ENCODE measurements at places on chromosomes 3 and 15. TPM values are rescaled to one million over a fixed set of nuclear protein-coding genes. Genes with fewer than 3 reads are reported as not detected.
A peak's percentile ranks its signal among the peaks of the same experiment; 100 is the strongest.

The EDEM1 gene
- total RNA-seq = 60.7 TPM

The CCR1 gene
- 0.95 TPM for total RNA-seq

The SCAMP5 gene
- total RNA-seq = 5.0 TPM

The PLSCR4 gene
- total RNA-seq = 25.7 TPM

The PRTG gene
- not detected for total RNA-seq

The PCSK6 gene
- total RNA-seq = 98.2 TPM

The CLRN1 gene
- total RNA-seq = not detected

The TMEM266 gene
- total RNA-seq = not detected

DNA sequence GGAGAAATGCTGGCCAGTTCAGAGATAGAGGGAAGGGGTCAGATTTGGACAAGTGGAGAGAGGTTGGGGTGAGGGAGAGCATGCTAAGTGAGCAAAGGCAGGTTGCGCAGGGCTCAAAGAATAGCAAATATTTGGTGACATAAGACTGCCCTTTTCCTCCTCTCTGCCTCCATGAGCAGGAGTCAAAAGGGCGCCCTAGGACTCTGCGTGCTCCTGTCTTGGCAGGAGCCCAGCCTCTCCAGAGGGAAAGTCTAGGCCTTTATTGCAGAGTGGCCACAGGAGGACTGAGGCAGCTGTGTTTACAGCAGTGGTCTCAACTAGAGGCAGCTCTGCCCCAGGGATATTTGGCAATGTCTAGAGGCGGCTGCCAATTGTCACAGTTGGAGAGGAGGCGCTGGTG is 165.6 kb downstream of the FAM43A start:
- no peak for DNase-seq

- no peak for DNase-seq
Measured at GRCh38 chr3:90132197-90132596, 1024.8 kb downstream of the EPHA3 start.

GRCh38 chr15:67079361-67079760 is 14.0 kb downstream of the SMAD3 start:
- no peak for DNase-seq

DNA sequence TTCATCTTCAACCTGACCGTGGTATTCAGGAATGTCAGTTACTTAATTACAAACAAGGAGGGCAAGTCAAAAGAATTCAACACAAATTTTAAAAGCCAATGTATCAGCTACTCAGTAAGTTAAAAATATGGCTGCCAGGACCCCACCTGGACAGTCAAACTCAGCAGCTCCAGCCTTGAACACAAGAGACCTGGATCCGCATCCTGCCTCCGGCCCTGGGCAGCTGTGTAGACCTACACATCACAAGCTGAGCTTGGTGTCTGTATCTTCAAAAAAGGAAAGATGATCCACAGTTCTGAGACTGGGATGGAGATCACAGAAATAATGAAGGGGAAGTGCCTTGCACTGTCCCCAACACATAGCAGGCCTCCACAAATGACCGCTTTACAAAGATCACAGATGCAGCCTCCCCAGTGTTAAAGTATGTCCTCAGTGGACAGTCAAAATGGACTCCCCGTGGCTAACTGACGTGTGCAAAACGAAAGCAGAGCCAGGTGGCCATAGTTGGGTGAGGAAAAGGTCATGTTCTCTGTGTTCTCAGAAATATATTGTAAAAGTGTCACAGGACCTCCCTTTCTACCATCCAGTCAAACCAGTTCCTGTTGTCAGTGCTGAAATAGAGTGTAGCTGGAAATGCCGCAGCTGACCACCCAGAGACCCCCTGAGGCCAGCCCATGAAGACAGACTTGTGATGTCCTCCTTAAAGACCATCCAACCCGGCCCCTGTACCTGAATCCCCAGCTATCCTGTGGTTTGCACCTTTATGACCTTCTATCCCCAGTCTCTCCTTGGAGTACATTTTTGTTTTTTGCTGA is 168.5 kb upstream of the NSMCE3 start:
- no peak for DNase-seq

DNA sequence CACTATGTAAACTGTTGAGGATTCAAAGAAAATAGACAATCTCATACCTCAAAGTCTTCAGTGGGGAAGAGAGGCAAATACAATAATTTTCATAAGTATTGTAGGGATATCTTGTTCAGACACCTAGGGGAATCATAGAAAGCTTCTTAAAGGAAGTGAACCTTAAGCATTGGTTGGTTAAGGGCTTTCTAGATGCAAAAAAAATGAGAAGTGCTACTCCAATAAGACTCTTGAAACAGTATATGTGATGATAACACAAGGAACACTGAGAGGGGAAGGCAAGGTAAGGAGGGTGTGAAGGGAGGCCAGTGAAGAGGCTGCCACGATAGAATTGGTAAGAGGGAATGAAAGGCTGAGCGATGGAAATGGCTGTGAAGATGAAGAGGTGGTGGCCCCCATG is 104.1 kb downstream of the TPRG1 start:
- no peak for DNase-seq

DNA sequence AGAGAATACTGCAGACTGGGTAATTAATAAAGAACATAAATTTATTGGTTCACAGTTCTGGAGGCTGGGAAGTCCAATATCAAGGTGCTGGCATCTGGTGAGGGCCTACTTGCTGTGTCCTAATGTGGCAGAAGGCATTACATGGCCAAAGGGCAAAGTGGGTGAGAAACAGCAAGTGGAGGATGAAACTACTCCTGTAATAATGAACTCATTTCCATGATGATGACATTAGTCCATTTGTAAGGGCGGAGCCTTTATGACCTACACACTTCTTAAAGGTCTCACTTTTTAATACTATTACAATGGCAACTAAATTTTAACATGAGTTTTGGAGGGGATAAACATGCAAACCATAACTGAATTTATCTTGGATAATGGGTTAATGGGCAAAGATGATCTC is 139.6 kb upstream of the SGO1 start:
- no peak for DNase-seq

- peak; percentile 61 for DNase-seq
Measured at GRCh38 chr15:77031376-77032050, 36.6 kb downstream of the PSTPIP1 start.

DNA sequence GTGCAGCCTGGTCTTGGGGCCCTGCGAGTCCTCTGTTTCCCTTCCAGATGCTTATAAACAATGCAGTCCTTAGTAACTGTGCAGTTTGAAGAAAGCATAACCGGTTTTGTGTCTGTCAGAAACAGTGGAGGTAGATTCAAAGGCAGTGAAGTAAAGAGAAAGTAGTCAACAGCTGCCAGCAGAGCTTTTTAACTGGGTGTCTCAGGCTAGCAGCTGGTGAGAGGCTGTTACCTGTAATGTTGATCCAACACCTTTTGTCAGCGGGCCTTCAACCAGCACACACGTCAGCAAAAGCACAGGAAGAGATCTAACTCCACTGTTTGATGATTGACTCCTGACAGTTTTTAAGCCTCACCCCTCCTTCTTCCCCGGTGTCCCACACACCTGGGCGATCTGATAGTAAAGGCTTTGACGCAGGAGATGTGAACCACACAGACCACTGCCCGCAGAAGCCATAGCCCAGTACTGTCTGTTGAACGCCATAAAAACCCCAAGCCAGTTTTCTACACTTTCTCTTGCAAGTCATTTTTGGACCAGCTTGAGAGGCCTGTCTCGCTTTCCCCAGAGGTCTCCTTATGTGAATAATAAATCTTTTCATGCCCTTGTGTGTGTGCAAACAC is 178.0 kb downstream of the FMN1 start:
- no peak for DNase-seq

DNA sequence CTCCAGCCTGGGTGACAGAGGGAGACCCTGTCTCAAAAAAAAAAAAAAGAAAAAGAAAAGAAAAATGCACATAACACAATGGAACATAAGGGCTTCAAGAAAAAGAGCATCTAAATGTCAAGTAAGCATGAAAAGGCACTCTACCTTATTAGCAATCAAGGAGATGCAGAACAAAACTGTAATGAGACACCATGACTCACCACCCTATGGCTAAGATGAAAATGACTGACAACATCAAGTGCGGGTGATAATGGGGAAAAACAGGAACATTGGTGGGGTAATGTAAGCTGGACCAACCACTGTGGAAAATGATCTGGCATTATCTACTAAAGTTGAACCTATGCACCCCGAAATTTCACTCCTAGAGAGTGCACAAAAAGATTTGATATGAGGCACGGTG is 19.6 kb upstream of the NSMCE3 start:
- DNase-seq = no peak

DNA sequence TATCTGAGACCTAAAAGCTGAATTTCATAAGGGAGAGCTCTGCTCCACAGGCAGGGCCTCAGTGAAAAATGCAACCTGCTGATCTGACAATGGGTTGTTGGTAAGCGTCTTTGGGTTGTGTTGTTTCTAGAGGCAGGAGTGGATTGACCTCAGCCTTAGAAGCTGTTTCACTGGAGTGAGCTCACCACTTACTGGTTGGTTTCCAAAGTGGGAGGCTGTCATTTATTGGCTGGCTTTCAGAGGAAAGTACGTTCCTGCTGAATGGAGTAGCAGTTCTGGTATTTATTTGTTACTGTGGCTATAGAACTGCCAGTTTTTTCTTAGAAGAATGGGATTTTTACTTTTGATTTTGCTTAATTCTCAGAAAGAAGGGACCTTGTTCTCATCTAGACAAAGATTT is 29.3 kb upstream of the COL6A5 start:
- no peak for DNase-seq

DNA sequence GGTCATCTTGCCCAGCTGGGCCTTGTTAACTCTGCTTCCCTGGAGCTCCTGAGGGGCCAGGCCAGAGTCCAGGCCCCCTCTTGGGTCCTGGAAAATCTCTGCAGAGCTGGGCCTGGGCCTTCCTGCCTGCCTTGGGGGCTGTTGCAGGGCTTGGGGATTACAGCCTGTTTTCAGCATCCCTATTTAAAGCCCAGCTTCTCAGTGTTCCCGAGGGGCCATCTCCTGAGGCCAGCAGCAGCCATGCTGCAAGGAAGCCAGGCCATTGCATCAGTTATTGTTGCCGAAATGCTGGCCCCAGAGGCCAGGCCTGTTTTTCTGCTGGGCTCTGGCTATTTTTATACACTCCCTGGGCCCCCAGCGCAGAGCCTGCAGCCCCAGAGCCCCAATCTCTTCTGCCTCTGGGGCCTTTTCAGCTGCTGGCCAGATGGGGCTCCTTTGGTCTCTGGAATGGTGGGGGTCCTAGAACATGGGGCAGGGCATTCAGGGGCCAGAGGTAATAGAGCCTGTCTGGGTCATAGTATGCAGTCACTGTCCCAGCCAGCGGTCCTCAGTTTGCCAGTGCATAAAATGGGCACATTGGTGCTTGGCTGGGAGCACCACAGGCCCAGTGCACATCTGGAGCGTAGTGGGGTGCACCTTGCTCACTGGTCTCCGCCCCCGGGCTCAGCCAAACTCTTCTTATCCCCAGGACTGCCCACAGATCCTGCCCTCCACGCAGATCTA is 28.5 kb downstream of the PLXNA1 start:
- no peak for DNase-seq

DNA sequence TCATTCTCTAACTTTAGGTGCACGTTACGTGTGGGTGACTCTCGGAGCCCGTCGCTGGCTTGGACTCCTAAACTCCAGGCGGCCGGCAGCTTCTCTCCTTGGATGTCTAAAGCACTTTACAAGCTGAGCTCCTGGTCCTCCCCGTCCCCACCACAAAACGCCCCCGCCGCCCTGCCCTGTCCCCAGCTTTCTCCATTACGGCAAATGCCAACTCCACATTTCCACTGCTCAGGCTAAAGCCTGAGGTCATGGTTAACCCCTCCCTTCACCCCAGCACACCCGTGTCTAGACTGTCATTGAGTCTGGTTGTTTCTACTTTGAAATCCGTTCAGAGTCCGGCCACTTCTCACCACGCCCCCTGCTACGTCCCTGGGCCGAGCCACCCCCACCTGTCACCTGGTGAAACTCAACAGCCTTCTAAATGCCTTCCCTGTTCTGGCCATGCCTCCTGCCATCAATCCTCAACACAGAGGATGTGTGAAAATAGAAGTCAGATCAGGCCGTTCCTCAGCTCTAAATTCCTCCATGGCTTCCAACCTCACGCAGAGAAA is 8.1 kb upstream of the PCSK6 start:
- DNase-seq = peak; percentile 71

DNA sequence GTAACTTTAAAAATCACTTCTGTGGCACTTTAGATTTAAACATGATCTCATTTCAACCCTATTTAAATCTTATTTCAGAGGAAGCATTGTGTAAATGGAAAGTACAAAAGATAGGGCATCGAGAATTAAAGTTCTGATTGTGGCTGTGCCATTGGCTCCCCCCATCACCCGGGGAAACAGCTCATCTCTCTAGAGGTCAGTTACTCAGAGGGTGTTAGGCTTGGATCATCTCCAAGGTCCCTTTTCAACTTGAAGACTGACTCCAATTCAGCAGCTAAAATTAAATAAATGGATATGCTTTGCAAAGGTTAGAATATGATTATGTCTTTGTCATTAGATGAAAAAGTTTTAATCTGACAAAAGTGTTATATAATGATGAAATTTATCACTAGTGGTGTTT is 20.1 kb downstream of the CADM2 start:
- no peak for DNase-seq

GRCh38 chr15:45021348-45021747 is 1.6 kb upstream of the SORD start:
- DNase-seq = no peak

GRCh38 chr3:140510303-140510861 is 167.5 kb upstream of the TRIM42 start:
- DNase-seq = no peak

GRCh38 chr3:32495085-32495484 is 7.6 kb downstream of the CMTM6 start:
- DNase-seq = no peak

- DNase-seq = no peak
Measured at GRCh38 chr15:63979262-63979793, 67.0 kb downstream of the DAPK2 start.

- peak; percentile 37 for DNase-seq
Measured at GRCh38 chr3:38581774-38582173, 67.7 kb downstream of the SCN5A start.

DNA sequence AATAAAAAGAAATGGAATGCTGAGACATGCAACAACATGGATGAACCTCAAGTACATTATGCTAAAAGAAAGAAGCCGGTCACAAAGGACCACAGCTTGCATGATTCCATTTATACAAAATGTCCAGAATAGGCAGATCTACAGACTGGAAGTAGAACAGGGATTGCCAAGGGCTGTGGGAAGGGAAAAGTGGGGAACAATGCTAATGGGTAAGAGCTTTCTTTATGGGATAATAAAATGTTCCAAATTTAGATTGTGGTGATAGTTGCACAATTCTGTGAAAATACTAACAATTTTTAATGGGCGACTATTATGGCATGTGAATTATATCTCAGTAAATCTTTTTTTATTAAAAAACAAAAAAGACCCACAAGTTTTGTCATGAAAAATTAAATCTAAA is 106.2 kb downstream of the TMCO5A start:
- DNase-seq = no peak

GRCh38 chr3:123258811-123259420 is 57.2 kb downstream of the SEC22A start:
- DNase-seq = no peak

Measured in Peyer's patch (tissue), 4 donors.